Osteoblast (primary cell): ENCODE measurements at places on chromosomes 16 and 17. TPM values are rescaled to one million over a fixed set of nuclear protein-coding genes. Genes with fewer than 3 reads are reported as not detected.
A peak's percentile ranks its signal among the peaks of the same experiment; 100 is the strongest.

Gene MRPS34
- total RNA-seq, result 40.5 and 47.1 TPM in 2 replicates

Gene TCAP
- total RNA-seq, result 0.29 and 0.36 TPM in 2 replicates

DNA sequence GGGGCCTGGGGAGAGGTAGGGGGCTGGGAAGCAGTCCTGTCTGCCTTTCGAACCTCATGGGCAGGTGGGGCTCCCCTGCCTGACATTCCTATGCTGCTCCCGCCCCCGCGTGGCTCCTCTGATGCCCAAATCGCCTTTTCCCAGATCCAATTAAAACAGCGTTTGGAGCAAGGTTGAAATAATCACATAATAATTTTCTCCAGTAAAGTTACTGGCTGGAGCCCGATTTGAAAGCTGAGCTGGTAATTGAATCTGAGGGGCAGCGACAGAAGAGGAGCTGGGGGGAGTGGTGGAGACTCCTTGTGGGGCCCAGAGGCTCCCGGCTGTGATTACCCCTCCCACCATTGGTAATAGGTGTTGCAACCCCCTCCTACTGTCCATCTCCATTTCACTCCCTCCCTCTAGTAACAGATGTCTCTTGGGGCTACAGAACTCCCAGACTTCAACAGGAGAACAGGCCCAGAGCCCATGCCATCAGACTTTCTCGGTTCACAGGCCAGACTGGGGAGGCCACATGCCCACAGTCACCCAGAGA, 38.9 kb upstream of the C1QL1 start:
- peak; percentile 88 for DNase-seq

DNA sequence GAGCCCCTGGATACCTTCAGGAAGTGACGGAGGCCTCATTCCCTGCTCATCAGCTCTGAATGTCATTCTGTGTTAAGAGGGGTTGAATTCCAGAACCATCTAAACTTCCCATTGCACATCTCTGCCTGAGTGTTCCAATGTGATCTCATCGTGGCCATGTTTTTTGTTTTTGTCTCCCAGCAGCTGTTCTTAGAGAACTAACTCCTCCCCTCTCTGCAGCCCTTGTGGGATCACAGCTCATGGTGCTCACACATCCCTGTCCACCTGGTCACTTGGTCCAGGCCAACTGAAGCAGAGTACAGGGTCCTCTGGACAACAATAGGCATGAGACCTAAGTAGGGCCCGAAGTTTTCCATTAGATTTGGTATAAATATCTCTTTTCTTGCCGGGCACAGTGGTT, 6.0 kb upstream of the SYT17 start:
- no peak for DNase-seq

- DNase-seq, result no peak
These were observed 1884.8 kb downstream of the TP53TG3F start for GRCh38 chr16:35344012-35344762.

GRCh38 chr16:2034696-2035430, 8.2 kb downstream of the NHERF2 start:
- peak; percentile 88 for DNase-seq

DNA sequence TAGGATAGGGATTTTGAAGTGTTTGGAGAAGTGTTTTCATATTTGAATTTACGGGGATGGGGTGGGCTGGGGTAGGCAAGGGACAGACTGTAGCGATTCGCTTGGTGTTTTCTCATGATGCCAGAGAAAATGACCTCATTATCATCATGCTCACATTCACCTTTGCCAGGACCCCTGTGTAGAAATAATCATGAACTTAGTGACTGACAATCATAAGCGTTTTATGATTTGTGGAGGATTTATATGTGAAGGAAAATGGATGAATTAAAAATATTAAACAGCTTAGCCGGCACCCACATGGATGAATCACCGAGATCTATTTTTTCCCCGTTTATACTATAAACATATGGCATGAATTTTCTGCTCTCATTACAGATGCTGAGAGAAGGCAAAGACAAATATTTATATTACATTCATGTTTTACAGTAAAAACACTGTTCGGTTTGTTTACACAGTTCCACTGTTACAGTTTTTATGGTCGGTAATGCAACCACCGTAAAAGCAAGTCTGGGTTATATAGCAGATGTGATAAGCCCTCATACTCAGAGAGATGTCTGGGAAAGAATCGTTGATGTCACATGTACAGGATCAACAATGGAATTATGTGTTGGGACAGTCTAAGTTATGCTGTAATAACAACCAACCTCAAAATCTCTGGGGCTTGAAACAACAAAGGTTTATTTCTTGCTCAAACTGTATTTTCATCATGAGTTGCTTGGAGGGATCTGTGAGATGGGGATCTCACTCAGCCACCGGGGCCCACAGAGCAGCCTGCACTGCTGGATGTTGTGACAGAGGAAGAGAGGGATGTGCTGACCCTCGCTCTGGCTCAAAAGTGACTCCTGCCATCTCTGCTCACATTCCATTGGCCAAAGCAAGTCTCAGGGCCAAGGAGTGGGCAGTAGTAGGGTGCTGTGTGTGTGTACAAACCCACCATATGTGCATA, 85.1 kb downstream of the WWOX start:
- DNase-seq, result no peak
